ENCODE measurements at places on chromosomes 4 and X. TPM values are rescaled to one million over a fixed set of nuclear protein-coding genes. Genes with fewer than 3 reads are reported as not detected.

The C4orf50 gene
- not detected for total RNA-seq

The GYG2 gene
- total RNA-seq, result 1.4 TPM

The GLRA2 gene
- total RNA-seq, result not detected

The PABPC1L2A gene
- not detected for total RNA-seq
